ENCODE measurements at places on chromosomes 6 and 20. TPM values are rescaled to one million over a fixed set of nuclear protein-coding genes. Genes with fewer than 3 reads are reported as not detected.

The SSTR4 gene
- total RNA-seq, result not detected

The RAD21L1 gene
- total RNA-seq, result not detected

The CD93 gene
- 394 TPM for total RNA-seq

The SRSF12 gene
- 0.13 TPM for total RNA-seq

The TMEM239 gene
- total RNA-seq, result not detected
